Stimulated activated CD4-positive, alpha-beta T cell treated with anti-CD3 and anti-CD28 coated beads, TNF-alpha, amount 100 ng/mL, for 48 hours (primary cell): ENCODE measurements at places on chromosomes 3 and 15.
A peak's percentile ranks its signal among the peaks of the same experiment; 100 is the strongest.

DNA sequence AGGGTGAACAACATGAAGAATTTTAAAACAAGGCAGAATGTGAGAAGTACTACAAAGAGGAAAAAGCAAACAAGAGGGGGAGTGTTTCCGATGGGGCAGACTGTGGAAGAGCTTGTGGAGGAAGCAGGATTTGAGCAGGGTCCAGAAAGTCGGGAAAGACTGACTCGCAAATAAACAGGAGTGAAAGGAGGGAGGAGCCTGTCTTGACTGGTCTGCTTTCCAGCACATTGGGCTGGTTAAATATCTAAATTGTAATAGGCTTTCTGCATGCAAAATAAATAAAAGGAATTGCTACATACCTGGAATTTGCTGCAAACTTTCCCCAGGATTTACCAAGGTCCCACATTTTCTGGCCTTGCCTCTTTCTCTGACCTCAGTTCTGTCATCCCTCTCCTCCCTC lies 132.1 kb downstream of the RORA start:
- no peak for DNase-seq

- no peak for DNase-seq
Observed at GRCh38 chr3:11662392-11662990, 18.8 kb upstream of the VGLL4 start.

DNA sequence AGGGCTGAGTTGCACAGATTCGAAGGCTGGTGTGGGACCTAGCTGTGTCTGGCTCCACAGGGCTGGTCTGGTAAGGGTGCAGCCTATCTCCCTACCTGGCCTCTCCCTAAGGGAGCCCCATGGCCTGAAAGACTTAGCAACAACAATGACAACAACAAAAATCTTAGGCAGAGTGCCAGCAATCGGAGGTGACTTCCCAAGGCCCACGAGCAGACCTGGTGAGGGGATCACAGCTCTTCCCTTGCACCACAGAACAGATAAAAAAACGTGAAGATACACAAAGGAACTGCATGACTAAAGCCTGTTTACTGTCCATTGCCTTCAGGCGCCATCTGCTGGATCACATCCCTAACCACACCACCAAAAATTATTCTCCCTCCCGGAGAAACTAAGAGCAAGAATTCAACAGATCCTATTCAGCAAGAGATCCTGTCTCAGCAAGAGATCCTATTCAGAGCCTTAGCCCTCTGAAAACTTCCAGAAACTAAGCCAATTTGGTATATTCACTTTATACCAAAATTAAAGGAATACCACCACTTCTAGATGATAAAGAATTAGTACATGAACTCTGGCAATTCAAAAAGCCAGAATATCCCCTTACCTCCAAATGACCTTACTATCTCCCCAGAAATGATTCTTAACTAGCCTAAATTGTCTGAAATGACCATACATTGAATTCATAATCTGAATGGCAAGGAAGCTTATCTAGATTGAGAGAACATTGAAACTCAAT lies 24.1 kb upstream of the OR5K4 start:
- peak; percentile 13 for DNase-seq

DNA sequence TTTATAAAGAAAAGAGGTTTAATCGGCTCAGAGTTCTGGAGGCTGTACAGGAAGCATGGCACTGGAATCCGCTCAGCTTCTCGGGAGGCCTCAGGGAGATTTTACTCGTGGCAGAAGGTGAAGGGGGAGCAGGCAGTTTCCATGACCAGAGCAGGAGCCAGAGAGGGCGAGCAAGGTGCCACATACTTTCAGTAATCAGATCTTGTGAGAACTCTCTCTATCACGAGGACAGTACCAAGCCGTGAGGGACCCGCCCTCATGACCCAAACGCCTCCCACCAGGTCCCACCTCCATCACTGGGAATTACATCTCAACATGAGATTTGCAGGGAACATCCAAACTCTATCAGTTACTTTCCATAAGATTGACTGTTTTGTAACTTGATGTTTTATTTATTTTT lies 70.7 kb upstream of the SYN2 start:
- DNase-seq: no peak

- DNase-seq: no peak
Observed at GRCh38 chr15:69972436-69972835, 125.3 kb downstream of the TLE3 start.

GRCh38 chr3:26647078-26647477 lies 24.5 kb downstream of the LRRC3B start:
- no peak for DNase-seq

DNA sequence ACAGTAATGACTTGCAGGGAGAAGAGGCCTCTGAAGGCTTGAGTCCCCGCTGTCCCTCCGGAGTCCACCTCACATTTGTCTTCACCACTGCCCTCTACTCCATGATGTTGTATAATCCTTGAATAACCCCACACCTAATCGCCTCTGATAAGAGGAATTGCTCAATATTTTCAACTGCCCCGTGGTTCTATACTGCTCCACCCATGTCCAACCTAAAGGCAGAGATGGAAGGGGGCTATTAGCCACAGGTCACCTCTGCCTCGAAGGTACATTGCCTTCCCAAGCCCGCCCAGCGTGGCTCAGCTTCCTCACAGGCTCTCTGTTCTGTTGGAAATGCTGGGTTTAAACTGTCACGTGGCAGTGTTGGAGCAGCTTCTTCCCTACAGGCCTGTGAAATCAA lies 12.4 kb downstream of the TLR9 start:
- DNase-seq: no peak

DNA sequence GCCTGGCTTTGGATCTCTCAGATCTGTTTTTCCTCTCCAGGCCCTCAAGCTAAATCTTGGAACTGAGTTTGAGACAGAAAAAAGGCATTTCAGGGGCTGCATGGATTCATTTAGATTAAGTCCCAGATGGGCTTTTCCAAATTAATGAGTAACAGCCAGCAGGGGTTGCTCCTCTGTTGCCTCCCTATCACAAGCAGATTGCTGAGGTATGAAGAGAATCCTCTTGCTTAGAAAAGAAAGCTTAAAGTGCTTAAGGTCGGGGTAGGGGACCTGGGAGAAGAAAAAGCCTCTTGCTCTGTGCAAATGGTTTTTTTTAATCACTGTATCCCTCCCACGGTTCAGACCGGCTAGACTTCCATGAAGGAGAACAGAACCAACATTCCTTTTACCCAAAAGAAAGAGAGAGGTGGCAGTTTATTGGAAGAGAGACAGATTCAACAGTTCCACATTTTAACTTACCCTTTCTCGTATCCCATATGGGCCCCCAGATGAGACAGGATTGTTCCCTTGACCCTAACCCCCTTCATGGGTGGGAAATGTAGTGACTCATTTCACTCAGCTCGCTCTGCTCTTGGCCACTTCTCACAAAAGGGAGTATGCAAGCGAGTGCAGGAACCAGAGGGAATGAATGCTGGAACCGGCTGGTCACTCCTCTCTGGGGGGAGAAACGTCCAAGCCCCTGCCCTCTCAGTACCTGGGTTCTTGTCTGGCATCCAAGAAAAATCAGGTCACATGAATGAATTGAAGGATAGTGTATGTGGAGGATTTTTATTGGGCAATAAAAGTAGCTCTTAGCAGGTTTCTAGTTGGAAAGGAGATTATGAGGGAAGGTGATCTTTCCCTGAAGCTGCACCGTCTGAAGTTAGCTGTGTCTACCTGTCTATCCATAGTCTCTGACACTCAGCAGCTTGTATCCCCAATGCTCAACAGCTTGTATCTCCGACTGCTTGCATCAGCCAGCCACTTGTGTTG lies 745.2 kb downstream of the SI start:
- no peak for DNase-seq

DNA sequence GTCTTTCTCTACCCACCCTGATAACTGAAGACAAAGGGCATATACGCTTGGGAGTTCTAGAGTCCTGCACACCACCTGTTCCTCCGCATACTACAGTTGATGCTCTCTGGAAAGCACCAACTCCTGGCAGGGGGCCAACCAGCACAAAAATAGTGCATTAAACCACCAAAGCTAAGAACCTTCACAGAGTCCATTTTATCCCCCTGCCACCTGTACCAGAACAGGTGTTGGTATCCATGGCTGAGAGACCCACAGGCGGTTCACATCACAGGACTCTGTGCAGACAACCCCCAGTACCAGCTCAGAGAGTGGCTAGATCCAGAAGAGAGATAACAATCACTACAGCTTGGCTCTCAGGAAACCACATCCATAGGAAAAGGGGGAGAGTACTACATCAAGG lies 114.4 kb upstream of the POU1F1 start:
- no peak for DNase-seq

GRCh38 chr3:144265542-144266100 lies 294.0 kb downstream of the DIPK2A start:
- no peak for DNase-seq

- DNase-seq: no peak
Observed at GRCh38 chr3:37739579-37740290, 121.9 kb upstream of the CTDSPL start.

DNA sequence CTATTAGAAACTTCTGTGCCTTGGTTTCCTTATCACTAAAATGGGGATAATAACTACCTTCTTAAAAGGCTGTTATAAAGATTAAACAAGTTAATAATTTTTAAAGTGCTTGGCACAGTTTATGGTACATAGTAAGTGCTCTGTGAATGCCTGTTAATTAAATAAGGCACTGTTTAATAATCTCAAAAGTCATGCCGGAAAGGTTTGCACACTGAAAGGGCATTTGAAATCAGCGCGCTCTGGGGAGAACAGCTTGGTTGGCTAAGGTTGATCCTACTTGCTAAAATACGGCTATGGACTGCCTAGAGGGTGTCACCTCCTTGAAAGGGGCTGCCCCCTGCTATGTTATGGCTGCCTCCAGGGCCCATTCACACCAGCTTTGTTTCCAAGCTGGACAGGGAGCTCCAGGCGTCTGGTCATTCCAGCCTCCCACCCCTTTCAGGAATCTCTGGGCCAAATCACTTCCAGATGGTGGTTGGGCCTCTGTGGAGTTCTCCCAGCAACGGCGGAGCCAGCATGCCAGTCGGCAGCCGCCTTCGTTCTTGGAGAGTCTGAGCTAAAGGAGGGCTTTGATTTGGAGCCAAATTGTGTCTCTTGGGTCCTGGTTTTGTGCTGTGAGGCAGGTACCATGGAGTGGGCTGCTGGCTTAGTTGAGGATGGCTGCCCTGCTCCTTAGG lies 5.9 kb downstream of the FLNB start:
- no peak for DNase-seq

DNA sequence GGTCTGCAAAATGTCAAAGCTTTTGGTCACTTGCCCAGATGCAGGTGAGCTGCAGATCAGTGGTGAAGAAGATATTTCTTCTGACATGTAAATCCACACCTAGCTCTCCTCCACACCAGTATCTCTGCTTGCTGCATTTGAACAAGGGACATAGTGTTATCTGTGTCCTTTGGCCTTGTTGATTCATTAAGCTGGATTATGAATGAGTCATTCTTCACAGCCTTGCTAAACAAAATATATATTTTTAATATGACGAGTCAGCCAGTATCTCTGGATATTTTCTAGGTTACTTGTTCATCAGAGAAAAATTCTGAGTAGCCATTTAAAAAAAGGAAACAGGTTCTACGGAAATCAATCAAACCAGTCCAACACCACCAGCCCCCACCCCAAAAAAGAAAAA lies 190.6 kb upstream of the ADAMTS9 start:
- no peak for DNase-seq

DNA sequence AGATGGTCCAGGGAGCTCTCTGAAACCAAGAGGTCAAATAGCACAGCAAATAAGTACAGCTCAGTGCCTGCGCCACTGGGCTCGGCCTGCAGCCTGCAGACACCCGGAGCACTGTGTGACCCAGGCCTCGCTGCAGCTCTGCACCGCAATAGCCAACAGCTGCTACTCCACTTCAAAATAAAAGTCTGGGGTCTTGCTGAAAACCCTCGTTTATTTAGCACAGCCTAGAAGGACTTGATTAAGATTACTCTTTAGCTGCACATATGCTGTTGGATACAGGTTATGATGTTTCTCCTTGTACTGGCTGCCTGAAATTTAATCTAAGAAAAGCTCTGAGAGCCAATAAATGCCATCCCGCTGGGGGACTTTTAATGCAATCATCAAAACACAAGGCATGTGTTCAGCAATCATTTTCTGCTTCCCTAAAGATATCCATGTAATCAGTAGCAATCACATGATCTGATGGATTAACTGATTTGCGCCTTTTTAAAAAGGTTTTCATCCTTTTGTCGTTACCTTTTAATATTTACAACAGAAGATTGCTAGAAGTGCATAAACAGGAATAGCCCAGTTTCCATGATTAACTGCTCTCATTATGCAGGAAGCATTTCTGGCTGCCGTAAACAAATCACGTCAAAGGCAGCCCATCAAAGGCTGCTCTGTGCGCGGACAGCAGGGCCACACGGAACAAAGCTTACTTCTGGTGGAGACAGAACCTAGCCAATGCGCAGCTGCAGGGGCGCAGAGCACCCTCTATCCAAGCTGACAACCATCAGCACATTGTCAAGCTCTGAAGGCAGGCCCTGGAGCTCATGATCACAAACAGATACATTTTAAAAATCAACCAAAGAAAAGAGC lies 58.8 kb downstream of the CLASP2 start:
- DNase-seq: no peak

DNA sequence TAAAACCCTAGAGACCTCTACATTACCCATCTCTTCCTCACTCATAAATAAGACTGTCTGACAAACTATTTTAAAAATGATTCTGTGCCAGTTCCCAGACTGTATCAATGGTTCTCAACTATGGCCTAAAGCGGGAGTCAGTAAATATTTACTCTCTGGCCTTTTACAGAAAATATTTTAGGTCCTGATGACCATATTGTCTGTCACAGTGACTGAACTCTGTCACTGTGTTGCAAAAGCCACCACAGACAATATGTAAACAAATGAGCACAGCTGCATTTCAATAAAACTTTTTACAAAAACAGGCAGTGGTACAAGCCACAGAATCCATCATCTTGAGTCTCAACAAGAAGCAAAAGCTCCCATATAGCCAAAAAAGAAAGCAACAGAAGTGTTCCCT lies 45.4 kb downstream of the PLOD2 start:
- no peak for DNase-seq

GRCh38 chr3:115862849-115863248 lies 239.5 kb downstream of the GAP43 start:
- DNase-seq: no peak

GRCh38 chr3:100278910-100279309 lies 18.1 kb downstream of the TBC1D23 start:
- DNase-seq: no peak

- DNase-seq: no peak
Observed at GRCh38 chr3:167750272-167750971, 14.9 kb downstream of the SERPINI1 start.

GRCh38 chr15:94875550-94875949 lies 644.2 kb downstream of the MCTP2 start:
- DNase-seq: no peak

- no peak for DNase-seq
Observed at GRCh38 chr3:9045371-9045770, 82.1 kb upstream of the RAD18 start.

DNA sequence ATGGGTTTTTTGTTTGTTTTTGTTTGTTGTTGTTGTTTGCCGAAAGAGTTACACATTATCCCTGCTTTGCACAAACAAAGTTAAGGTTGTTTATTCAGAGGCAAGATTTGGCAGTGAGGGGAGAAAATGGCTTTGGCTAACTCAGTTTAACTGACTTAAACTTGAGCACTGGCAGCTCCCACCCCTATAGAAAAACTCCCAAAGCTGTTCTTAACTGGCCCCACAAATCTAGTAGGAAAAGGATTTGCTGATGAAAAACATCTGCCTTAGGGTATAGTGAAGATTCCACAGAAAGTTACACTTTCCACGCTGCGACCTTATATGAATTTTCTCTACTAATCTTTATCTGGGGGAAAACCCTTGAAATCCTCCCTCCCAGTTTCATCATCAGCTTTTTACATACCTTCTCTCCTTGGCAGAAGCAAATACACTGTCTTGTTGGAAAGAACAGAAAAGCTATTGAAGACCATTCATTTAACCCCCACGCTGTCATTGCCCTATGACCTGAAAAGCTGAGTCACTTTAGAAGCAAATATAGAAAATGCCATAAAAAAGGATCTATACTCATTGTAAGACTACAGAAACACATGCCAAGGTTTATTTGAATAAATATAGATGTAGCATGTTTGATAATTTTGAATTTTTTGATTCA lies 551.7 kb downstream of the NR2F2 start:
- DNase-seq: no peak
